ENCODE measurements at places on chromosomes 12 and 14.

DNA sequence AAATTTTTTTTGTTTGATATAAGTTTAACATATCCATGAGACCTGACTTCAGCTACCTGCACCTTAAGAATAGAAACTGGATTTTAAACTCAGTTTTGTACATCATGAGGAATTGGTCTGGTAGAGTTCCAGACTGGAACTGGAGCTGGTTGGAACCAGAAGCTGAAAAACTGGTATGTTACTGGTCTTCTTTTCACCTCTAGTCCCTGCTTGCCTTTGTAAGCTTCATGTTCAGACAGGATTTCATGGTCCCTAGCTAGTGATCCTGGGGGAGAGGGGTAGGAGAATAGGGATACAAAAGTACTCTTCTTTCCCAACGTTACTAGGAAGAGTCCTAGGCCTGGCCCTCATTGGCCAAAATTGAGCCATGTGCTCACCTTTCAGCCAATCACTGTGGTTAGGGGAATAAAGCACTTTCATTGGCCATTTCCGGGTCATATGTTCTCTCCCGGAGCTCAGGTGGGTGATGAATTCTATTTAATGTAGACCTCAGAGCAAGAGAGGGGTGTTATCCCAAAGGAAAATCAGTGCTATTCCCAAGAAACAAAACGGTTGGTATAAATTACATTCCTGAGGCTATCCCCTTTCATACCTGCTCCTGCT lies 36.9 kb upstream of the APPL2 start:
- no peak for DNase-seq

- no peak for DNase-seq
Measured at GRCh38 chr12:119715268-119715620, 47.3 kb downstream of the PRKAB1 start.

DNA sequence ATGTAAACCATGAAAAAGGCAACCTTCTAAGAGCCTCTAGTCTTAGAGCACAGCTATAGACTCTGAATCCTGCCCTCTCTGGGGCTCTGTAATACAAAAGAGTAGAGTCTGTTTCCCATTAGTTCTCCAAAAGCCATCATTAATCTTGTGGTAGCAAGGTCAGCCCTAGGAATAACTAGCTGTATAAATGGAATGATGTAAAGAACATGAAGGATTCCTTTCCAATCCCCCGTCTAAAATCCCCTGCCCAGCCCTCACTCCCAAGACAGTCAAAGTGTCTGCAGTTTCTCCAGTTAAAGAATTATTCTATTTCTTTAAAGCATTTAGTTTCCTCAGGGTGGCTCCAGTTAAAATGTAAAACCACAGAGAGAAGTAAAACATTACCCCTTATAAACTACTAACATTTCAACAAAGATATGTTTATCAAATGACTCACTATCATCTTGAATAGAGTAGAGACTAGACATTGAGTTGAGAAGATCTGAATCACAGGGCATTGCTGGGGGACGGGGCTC lies 104.2 kb downstream of the ST8SIA1 start:
- DNase-seq: no peak

DNA sequence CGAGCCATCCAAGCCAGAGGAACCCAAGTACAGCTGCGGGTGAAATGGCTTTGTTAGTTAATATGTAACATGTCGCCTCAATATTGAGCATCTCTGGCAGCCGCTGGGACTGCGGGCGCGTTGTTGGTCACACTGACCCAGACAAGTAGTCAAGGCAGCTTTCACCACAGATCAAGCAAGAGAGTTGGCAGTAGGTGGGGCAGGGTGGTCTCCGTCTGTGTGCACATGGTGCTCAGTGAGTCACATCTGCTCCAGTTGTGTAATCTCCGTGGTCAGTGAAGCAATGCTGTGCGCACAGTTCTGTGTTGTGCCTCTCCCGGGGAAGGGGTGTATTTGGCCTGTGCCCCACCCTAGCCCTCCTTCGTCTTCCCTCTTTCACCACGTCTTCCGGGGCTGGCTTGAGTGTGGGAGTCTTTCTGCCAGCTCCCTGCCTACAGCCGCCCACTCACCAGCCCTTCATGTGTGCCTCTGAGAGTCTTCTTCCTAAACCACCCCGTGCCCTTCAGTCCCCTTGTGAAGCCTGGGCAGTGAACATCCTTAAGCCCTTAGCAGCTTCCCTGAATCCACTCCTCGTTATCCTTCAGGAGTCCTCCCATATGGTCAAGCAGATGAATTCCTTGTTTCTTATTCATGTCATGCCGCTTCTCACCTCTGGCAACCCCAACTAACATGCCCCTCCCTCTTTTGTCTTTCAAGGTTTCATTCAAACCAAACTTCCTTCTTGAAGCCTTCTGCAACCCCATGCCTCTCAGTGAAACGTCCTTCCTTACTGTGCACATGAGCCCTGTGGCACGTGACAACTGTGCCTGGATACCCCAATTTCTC lies 242.1 kb downstream of the CACNA1C start:
- no peak for DNase-seq

- DNase-seq: peak; percentile 3
Measured at GRCh38 chr14:103748534-103748857, 32.9 kb downstream of the ZFYVE21 start.

GRCh38 chr12:87254381-87255030 lies 774.7 kb downstream of the C12orf50 start:
- no peak for DNase-seq

- DNase-seq: no peak
Measured at GRCh38 chr14:21523203-21523602, 2.9 kb downstream of the SALL2 start.

GRCh38 chr12:13205809-13206559 lies 9.5 kb downstream of the EMP1 start:
- DNase-seq: no peak

DNA sequence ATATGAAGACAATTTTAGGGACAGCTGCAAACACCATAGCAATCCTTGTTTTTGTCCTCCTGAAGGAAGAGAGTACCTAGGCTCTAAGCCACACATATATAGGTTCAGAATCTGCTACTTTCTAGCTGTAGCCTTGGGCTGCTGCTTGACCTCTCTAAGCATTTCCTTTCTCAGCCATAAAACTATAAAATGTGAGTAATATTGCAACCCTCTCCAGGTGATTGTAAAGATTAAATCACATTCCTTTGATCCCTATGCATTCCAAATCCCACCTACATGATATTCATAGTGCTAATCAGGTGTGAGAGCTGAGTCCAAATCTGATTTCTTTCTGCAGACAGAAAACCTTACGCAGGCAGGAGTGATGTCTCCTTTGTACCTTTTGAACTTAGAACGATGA lies 913.5 kb downstream of the VRK1 start:
- DNase-seq: no peak

- DNase-seq: no peak
Measured at GRCh38 chr14:35349496-35350365, 54.8 kb downstream of the NFKBIA start.

DNA sequence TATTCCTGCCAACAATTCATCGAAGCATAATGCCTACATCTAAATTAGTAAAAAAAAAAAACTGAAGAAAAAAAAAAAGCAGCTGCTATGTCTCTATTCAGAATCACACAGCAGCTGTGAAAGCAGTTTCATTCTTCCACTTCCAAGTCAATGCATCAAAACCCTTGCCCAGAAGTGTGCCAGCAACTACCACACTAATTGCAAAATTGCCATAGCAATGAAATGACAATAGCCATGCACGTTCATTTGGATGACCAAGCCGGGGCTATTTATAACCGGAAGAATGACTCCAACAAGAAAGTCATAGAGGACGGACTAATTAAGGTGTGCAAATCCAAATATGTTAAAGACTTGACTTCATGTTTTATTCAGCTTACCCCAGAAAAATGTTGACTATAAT lies 42.5 kb downstream of the SLC2A13 start:
- DNase-seq: no peak

- no peak for DNase-seq
Measured at GRCh38 chr14:88695870-88696269, 96.9 kb downstream of the EML5 start.

- DNase-seq: no peak
Measured at GRCh38 chr12:87413784-87414183, 615.4 kb downstream of the C12orf50 start.

GRCh38 chr12:123659996-123660727 lies 10.8 kb upstream of the TCTN2 start:
- no peak for DNase-seq

All from stimulated activated CD8-positive, alpha-beta memory T cell treated with anti-CD3 and anti-CD28 coated beads, Interleukin-4, amount 100 ng/mL, for 4 hours (primary cell).